ENCODE measurements at places on chromosomes 11 and 22.

DNA sequence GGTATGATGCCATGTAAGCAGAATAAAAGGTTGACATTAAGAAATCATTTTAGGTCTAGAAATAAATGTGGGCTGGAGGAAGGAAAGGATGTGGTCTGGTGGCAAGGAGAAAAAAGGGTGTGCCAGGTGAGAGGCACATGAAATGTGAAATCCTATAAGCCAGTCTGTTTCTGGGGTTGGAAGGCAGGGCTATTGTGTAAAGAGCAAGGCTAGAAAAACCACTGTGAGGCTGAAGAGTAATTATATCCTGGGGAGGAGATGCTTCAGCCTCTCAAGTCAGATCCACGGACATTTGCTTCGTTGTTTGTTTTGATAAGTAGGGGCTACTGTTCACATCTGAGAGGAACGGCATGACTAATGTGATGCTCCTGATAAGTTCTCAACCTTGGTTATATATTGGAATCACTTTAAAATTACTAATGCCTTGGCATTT lies 77.5 kb upstream of the CTSC start:
- no peak for DNase-seq

- DNase-seq: no peak
These were observed 34.2 kb downstream of the DNHD1 start for GRCh38 chr11:6531267-6531752.

DNA sequence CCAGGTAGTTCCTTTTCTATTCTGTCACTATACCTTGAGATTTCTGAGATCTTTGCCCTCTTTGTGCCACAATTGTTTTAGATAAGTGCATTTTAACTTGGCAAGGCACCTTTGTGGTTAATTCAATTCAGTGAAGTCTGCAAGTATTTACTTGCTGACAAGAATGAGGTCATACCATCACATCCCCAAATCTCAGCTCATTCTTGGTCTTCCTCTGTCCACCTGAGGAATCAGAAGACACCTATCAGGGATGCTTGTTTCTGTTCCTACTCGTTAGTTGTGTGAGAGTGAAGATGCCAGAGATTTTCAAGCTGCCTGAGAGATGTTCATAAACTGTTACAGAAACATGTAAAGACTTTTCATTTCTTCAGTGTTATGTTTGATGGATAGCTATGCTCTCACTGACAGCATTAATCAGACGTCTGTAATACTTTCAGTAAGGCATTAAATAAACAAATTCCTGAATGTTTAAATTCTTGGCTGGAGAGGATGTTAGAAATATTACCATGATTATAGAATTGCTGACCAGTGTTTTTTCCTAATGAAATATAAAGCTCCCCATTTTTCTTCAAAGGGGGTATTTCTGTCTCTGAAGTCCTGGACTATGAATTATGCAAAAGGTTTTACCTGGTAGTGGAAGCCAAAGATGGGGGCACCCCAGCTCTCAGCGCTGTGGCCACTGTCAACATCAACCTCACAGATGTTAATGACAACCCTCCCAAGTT lies 135.0 kb upstream of the MTNR1B start:
- DNase-seq: no peak

GRCh38 chr22:48459259-48459658 lies 1368.4 kb downstream of the BRD1 start:
- DNase-seq: no peak

DNA sequence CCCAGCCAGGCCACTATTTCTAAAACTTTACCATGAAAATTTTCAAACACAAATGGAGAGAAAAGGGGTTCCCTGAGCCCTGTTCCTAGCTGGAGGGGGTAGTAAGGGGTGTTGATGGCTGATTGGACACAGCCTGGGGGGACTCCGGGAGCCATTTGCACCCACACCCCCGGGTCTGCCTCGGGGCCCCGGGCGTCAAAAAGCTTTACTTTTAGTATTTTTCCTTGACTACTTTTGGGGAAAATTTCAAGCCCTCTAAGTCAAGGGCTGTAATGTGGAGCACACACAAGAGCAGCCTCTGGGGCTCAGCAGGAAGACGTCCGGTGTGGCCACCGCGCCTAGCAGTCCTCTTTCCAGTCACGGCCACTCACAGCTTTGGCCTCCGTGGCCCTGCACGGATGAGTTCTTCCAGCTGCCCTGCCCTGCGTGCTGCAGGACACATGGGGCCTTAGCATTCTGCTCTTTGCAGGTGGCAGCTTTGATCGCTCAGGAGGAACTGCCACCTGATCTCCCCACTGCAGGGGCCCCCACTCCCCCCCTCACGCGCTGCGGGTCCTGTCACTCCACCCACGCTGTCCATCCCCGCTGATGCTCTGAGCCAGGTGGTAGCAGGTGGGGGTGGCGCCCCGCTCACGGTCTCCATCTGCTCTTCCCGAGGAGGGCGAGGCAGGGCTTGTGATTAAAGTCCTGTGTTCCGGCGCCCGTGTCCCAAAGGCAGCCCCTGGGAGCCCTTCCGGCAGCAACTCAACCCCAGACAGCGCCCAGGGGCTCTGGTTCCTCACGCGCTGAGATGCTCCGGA lies 14.4 kb downstream of the RNH1 start:
- DNase-seq: no peak

GRCh38 chr11:10931761-10932670 lies 74.2 kb upstream of the ZBED5 start:
- DNase-seq: no peak

DNA sequence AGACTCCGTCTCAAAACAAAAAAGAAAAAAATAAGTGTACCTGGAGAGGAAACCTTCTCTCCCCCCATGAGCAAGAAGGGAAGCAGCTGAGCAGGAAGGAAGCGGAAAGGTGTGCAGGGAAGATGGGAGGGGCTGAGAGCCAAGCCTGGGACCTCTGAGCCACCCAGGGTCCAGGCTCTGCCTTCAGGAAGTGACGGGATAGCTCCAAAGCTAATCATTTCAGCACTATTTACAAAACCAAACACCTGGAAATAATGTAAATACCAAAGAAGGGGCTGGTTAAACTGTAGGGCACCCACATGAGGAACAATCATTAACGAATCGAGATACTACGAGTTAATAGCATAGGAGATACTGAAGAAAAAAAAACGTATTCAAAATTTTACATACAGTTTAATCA lies 27.9 kb downstream of the ARRB1 start:
- DNase-seq: no peak

DNA sequence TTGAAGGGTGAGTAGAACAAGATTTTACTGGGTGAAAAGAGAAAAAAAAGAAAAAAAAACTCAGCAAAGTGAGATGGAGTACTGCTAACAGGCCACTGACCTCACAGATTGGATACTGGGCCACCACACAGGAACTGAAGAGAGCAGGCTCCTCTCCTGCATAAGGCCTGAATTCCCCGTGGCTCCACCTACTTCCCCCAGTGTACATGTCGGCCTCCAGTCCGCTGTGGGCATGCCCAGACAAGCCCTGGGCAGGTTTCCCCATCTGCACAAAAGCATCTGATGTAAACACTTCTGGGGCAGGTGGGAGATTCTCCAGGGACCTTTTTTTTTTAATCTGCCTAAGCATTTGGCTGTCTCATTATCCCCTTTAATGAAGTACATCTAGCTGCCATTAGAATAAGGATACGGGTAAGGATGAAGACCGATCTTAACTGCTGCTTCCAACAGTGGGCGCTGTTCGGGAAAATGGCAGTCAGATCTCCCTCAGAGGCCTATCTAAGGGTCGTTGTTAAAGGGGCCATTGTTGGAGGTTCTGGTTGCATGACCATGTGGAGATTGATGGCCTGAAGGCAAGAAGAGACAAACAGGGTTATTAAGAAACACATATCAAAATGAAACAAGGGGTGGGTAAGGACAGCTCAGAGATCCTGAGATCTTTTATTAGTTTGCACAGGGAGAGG lies 48.5 kb downstream of the MS4A13 start:
- DNase-seq: no peak

- DNase-seq: no peak
These were observed 49.9 kb upstream of the WNT7B start for GRCh38 chr22:46026899-46027210.

DNA sequence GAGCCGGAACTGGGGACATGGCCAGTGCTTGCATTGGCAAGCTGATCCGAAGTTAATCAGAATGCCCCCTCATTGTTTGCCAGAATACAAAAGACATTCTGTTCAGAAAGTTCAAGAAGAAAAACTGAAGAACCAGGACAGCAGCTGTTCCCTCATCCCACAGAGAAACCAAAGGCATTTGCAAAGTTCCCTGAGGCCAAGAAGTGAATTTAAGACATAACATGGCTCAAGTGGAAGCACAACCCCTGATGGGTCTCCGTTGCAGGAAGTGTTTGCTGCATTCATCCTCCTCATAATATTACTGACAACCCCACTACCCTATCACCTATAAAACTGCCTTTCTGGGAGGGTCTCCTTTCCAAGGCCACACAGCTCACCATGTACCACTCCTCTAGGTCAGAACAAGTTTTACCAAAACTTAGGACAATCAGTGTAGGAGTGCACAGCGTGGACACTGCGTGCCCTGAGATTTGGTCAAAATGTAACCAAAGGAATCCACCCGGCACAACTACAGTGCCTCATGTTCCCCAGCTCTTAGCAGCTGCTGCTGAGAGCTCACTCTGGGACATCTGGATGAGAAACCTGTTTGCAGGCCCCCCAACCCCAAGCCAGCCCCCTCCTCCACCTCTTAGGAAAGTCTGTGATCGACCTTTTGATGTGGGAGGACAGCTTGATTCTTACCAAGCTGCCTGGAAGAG lies 101.6 kb upstream of the AKIP1 start:
- DNase-seq: no peak

- no peak for DNase-seq
These were observed 197.4 kb downstream of the ADAMTS15 start for GRCh38 chr11:130645843-130646197.

GRCh38 chr22:42645341-42645937 lies 3.8 kb downstream of the CYB5R3 start:
- DNase-seq: no peak
